ENCODE measurements at places on chromosomes 11 and 22.

DNA sequence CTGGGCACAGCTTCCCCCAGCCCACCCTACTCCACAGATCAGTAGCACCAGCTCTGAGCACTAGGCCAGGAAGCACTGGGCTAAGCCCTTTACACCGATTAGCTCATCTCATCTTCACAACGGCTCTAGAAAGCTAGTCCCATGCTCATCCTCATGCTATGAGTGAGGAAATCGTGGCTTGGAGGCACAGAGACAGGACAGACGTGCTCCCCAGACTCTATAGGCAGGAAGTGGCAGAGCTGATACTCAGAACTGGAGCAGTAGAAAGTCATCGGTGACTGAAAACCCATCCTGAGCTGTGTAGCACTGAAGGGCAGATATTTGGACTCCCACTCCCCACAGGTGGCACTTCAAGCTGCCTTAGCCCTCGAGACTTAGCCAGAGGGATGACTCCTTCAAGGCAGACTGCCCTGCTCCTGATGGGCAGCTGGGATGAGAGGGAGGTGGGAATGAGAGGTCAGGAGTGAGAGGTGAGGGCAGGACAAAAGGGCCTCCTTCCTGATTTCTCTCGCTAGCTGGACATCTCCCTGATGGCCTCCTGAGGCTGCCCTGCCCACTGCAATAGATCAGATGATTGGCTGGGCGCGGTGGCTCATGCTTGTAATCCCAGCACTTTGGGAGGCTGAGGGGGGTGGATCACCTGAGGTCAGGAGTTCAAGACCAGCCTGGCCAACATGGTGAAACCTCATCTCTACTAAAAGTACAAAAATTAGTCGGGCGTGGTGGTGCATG is 9.7 kb downstream of the CD5 start:
- no peak for DNase-seq

GRCh38 chr22:48354096-48354495 is 1473.6 kb downstream of the BRD1 start:
- no peak for DNase-seq

DNA sequence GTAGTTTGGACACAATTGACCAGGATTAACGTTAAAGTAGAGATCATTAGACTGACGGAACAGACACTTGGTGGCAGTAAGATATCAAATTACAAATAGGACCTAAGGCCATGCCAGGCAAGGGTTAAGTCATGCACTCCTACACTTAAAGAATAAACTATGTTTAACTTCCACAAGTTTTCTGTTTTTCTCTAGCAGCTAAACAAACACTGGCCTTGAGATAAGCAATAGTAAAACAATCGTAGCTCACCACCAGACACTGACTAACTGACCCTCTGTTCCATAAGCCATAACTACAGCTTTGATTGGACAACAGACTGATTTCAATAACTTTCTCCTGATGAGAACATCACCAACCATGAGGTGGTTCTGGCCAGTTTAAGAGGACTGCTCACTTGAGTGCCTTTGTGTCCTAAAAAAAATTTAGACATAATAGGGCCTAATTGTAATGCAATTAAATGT is 2.0 kb upstream of the CEP126 start:
- no peak for DNase-seq

DNA sequence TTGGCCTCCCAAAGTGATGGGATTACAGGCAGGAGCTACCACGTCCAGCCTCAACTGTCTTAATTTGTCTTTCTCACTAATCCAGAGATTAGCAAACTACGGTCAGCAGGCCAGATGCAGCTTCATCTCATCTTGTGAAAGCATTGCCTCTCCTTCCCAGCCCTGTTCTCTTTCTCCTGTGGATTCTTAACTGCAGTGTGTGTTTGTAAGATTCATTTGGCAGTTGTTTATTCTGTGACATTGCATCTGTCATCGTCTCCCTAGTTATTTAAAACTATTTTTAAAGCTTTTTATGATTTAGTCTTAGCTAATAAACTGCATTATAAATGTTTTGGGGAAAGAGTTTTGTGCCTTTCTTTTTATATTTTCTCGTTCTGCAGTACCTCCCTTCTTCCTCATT is 29.2 kb downstream of the RNF169 start:
- no peak for DNase-seq

DNA sequence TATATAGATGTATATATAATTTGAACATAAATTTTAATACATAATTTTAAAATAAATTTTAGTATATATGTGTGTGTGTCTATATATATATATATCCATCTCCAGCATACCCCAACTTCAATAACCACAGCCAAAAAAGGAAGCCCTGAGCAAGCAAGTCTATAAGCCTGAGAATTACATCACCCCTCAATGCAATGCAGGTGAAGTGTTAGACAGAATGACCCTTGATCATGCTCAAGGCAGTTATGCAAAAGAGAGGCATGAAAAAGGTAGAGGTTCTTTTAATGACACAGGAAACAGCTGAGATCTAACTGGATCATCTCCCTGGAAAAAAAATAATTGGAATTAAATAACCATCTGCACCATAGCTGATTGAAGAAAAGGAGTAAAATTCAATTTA is 557.9 kb upstream of the ANO5 start:
- no peak for DNase-seq

DNA sequence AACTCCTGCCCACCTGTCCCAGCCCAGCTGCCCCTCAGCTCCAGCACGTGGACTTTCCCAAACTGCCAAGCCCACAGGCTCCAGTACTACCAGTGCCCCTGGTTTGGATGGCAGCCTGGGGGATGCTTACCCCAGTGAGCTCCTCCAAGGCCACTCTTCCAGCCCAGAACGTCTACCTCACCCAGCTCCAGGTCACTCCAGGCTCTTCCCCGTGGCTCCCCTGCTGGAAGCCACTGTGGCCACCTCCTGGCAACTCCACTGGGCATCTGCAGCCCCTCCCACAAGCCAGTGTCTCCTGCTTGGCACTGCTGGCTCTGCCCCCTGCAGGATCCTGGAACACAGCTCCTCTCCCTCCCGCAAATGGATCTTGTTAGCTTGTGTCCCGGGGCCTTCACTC is 29.3 kb downstream of the LMO1 start:
- DNase-seq = no peak

- DNase-seq = no peak
Observed at GRCh38 chr11:78399136-78399535, 18.5 kb downstream of the GAB2 start.

- DNase-seq = no peak
Observed at GRCh38 chr11:103863497-103863896, 172.9 kb upstream of the DDI1 start.
